ENCODE measurements at places on chromosomes 1 and 21.
A peak's percentile ranks its signal among the peaks of the same experiment; 100 is the strongest.

- no peak for DNase-seq
Measured at GRCh38 chr1:197413564-197413963, 145.5 kb downstream of the CRB1 start.

GRCh38 chr1:43327549-43328292, 9.9 kb upstream of the MPL start:
- DNase-seq: no peak

- DNase-seq: peak; percentile 15
Measured at GRCh38 chr21:19523746-19524145, 1120.2 kb upstream of the TMPRSS15 start.

DNA sequence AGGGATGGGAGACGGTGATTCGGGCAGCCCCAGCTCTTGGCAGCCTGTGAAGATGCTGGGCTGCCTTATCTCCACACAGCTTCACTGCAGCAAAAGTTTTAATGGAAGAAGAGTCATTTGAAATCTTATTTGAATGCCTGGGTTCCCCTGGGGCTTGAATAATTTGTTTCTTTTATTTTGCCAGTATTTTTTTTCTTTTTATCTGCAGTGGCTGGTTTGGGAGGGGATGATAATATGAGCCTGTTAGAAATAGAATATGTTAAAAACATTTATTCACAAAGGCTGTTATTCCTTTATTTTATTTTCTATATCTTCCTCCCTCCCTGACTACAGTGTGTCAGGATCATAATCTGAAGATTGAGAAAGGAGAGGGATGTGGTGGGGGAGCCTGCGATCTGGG, 103.4 kb downstream of the ARHGEF10L start:
- DNase-seq: no peak

- DNase-seq: peak; percentile 80
Measured at GRCh38 chr1:206684478-206685333, at the start of gene MAPKAPK2. Gene MAPKAPK2 (plus strand): TSS chr1:206684905. CDS start chr1:206685230, 325 bp downstream.

GRCh38 chr1:21232044-21232443, 55.3 kb upstream of the EIF4G3 start:
- DNase-seq: peak; percentile 49

DNA sequence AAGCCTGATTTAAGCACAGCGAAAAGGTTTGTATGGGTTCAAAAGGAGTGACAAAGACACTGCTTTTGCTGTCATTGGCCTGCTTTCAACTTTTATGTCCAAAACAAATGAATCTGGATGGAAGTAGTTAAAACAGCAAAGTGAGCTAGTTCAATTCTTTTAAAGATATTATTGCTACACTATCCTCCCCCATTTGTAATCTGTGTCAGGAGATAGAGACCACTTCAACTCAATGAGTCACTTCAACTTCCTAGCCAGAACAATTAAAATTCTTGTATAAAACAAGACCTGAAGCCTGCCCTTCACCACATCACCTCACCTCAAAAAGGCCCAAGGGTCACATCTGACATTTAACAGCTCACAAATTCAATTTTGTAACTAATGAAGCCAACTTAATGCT, 364.1 kb upstream of the LYPLAL1 start:
- DNase-seq: no peak

- no peak for DNase-seq
Measured at GRCh38 chr21:33290441-33290840, 24.3 kb downstream of the IL10RB start.

GRCh38 chr1:244272471-244273261, 179.0 kb downstream of the ADSS2 start:
- DNase-seq: peak; percentile 87

DNA sequence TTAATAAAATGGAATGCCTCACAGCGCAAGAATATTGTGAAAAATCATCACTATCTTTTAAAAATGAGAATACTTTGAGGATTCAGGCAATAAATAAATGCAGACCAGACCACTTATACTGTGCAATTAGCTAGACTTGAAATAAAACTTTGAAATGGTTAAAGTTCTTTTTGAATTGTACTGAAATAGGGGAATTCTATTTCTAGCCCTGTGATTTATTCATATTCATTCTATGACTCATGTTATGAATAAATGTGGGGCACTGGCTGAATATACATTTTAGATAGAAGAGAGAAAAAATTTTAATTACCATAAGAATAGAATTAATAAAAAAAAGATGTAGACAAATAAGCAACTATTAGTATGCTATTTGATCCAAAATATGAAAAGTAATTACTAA, 16.4 kb upstream of the USP25 start:
- DNase-seq: no peak

DNA sequence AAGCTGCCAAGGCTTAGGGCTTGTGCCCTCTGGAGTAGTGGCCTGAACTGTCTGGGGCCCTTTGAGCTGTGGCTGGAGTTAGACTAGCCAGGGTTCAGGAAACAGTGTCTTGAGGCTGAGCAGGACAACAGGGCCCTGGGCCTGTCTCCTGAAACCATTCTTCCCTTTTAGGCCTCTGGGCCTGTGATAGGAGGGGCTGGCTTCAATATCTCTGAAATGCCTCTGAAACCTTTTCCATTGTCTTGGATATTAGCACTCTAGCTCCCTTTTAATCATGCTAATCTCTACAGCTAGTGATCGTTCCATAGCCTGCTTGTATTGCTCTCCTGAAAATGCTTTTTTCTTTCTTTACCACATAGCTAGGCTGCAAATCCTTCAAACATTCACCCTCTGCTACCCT, 135.3 kb downstream of the ADGRL4 start:
- no peak for DNase-seq

Measured in NB4 (cell line).